ENCODE measurements at places on chromosomes 6 and 20. TPM values are rescaled to one million over a fixed set of nuclear protein-coding genes. Genes with fewer than 3 reads are reported as not detected.

SLC18B1 gene
- polyA plus RNA-seq, result 40.7 TPM

MOCS3 gene
- polyA plus RNA-seq, result 3.2 TPM

TRAPPC3L gene
- 0.42 TPM for polyA plus RNA-seq

DNA sequence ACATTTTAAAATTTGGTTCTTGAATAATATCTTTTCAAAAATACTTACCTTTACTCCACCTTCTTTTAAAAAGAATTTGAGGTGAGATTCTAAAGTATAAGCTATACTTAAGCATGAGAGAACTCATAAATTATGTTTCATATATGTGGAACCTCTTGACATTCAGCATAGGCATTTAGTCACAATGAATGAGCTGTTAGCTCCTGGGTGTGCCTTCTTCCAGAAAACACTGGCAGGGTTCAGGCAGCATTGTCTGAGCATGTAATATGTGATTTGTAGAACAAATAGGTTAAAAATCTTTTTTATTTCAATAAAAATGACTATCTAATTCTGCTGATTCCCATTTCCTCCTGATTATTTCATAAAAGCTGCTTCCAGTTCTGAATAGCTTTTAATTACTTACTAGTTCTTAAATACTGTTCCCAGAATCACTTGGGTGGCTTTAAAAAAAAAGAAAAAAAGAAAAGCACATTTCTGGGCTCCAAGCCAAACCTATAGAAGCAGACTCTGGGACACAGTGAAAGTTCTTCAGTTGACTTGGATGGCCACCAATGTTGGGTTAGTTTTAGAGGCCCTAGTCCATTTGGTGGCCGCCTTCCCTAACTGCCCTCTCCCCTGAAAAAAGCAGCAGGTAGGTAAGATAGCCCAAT, 20.2 kb downstream of the RNF8 start:
- no peak for DNase-seq

GRCh38 chr6:53059648-53060589, 5.3 kb upstream of the FBXO9 start:
- peak; percentile 6 for DNase-seq

DNA sequence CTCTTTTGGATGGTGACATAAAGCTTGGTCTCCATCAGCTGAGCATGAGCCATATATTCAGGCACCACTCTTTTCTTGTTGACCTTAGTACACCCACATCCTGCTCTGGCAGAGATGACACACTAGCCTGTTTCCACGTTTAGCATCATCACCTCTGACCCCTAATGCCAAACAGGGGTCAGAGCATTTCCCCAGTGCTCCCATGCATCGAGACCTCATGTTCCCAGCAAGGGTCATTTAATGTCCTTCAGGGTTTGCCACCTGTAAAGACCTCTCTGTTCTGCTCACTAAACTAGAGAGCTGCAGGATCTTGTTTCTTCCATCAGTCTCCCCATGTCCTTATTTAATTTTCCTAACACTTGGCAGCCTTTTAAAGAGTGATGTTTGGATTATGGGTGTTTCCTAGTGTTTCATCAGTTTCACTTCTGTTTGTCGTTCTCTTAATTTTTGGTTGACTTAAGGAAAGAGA, 97.5 kb downstream of the AIG1 start:
- no peak for DNase-seq

GRCh38 chr6:134551245-134551960, 233.5 kb upstream of the SGK1 start:
- DNase-seq, result no peak

- DNase-seq, result no peak
Measured at GRCh38 chr6:1039746-1040145, 272.2 kb upstream of the FOXQ1 start.

GRCh38 chr20:62241506-62241905, 3.2 kb downstream of the OSBPL2 start:
- DNase-seq, result no peak

- DNase-seq, result no peak
Measured at GRCh38 chr6:107707346-107708275, 116.5 kb downstream of the SCML4 start.

- no peak for DNase-seq
Measured at GRCh38 chr20:47521059-47521808, 19.5 kb downstream of the NCOA3 start.

GRCh38 chr6:132491303-132491702, 21.6 kb downstream of the STX7 start:
- no peak for DNase-seq

- DNase-seq, result no peak
Measured at GRCh38 chr20:17403461-17403860, 127.7 kb downstream of the BFSP1 start.

DNA sequence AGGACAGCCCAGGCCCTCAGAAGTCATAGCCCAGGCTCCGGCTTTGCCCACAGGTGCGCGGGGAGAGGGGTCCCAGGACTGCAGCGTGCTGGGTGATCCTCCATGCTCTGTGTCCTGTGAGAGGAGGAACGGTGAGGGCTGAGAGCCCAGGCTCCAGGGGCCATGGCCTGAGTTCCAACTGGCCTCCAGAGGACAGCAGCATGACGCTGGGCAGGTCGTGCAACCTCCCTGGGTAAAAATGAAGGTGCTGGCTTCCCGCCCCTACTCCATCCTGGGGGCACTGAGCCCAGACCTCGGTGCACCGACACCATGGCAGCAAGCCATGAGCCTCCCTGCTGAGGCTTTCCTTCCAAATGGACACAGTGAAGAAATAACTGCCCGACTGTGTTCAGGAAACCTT, 305.4 kb downstream of the TAF4 start:
- no peak for DNase-seq

- no peak for DNase-seq
Measured at GRCh38 chr6:41451039-41451438, 95.1 kb upstream of the FOXP4 start.

GRCh38 chr6:167268683-167269280, 22.3 kb upstream of the UNC93A start:
- DNase-seq, result no peak
